ENCODE measurements at places on chromosomes 4 and X. TPM values are rescaled to one million over a fixed set of nuclear protein-coding genes. Genes with fewer than 3 reads are reported as not detected.

GRCh38 chr4:38782452-38783108 lies at the start of gene TLR10:
Gene TLR10 (minus strand): TSS chr4:38782990. CDS start chr4:38775590, 7,400 bp downstream.
- H3K27ac ChIP-seq = no peak within 1 kb of the TSS
- H3K27me3 ChIP-seq = no peaks in the 10 kb centered on the region
- no peak within 1 kb of the TSS for H3K4me3 ChIP-seq
- peak; percentile 63 for DNase-seq

The TLR10 gene
- 4.4 TPM for total RNA-seq

The AFP gene
- 1.3 TPM for total RNA-seq

The CDKL2 gene
- 16.3 TPM for total RNA-seq

The SPANXN3 gene
- not detected for total RNA-seq

DNA sequence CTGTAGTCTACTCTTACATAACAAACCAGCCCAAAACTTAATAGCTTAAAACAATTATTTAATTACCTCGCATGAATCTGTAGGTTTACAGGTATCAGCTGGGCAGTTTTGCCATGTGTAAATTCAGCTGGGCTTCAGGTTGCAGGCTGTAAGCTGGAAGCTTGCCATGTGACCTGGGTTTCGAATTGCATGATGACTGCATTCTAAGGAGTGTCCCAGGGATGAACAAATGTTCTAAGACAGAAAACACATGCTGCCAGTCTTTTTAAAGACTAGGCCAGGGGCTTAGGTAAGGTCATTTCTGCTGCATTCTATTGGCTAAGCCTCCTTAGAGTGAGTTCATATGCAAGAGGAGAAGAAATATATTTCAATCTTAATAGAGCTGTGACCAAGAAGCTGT lies 44.8 kb downstream of the GRIA2 start:
- no peak overlapping the region for H3K27ac ChIP-seq
- no peaks in the 10 kb centered on the region for H3K27me3 ChIP-seq
- H3K4me1 ChIP-seq = no peaks in the 10 kb centered on the region
- H3K4me3 ChIP-seq = no peak overlapping the region

All from lung (tissue), 17 donors.